Esophagus muscularis mucosa (tissue), 4 donors: ENCODE measurements at places on chromosomes 2 and 18. TPM values are rescaled to one million over a fixed set of nuclear protein-coding genes. Genes with fewer than 3 reads are reported as not detected.

Gene NLRC4
- total RNA-seq, result 3.1 TPM

Gene DLX2
- not detected for total RNA-seq

Gene CCDC150
- 0.33 TPM for total RNA-seq

Gene OTOS
- total RNA-seq, result not detected

Gene SERPINB2
- total RNA-seq, result not detected

Gene TNFAIP6
- 13.3 TPM for total RNA-seq

Gene HOXD13
- not detected for total RNA-seq

Gene CTLA4
- total RNA-seq, result not detected
